ENCODE measurements at places on chromosomes 4 and X. TPM values are rescaled to one million over a fixed set of nuclear protein-coding genes. Genes with fewer than 3 reads are reported as not detected.

DNA sequence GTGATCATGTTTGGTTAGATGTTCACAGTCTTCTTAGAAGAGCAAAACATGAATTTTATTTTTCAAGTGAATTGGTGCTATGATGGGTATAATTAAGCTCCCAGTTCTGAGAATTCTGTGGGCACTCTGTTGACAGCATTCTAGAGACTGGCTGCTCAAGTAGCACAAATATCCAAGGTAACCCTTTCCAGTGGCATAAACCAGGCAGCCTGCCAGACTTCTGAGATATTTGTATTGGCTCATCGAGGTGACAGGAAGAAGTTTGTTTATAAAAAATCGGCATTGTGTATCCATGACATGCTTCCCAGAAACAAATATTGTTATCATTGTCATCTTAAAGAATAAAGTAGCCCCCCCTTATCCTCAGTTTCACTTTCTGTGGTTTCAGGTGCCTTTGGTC, 28.3 kb downstream of the LANCL3 start:
- H3K36me3 ChIP-seq, result no peaks in the 10 kb centered on the region
- H3K27ac ChIP-seq, result no peak overlapping the region
- no peaks in the 10 kb centered on the region for H3K4me1 ChIP-seq
- H3K4me3 ChIP-seq, result no peak overlapping the region

DNA sequence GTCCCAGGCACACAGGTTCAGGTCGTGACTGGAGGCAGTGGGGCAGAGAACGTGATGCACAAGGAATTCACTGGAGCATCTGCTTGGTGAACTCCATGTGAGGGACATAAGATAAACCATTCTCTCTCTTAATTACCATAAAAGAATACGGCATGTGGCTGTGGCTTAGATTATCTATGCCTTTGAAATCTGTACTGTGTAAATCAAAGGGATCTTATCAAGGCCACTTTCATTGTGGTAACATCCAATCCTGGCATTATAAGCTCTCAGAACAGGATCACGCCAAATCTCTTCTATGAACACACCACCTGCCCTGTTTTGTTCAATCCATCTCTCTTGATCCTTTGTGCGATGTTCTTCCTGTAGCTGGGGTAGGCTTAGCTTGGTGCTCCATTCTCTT, 192.3 kb downstream of the SPATA18 start:
- peaks cover 43% of the 10 kb centered on the region for H3K4me1 ChIP-seq
- no peak overlapping the region for H3K4me3 ChIP-seq
- H3K27me3 ChIP-seq, result no peaks in the 10 kb centered on the region
- DNase-seq, result no peak
- H3K27ac ChIP-seq, result no peak overlapping the region

GRCh38 chr4:94856030-94856429, 98.3 kb downstream of the BMPR1B start:
- no peak for DNase-seq
- no peaks in the 10 kb centered on the region for H3K27me3 ChIP-seq
- H3K27ac ChIP-seq, result no peak overlapping the region
- no peaks in the 10 kb centered on the region for H3K4me1 ChIP-seq

- peaks cover 77% of the 10 kb centered on the region for H3K4me1 ChIP-seq
- H3K4me3 ChIP-seq, result peak overlapping the region; percentile 75
- no peaks in the 10 kb centered on the region for H3K36me3 ChIP-seq
- H3K27ac ChIP-seq, result peak overlapping the region; percentile 93
- DNase-seq, result peak; percentile 8
Observed at GRCh38 chr4:3464911-3465697, 2.0 kb downstream of the DOK7 start.

- no peaks in the 10 kb centered on the region for H3K4me1 ChIP-seq
- H3K36me3 ChIP-seq, result no peaks in the 10 kb centered on the region
- H3K27me3 ChIP-seq, result no peaks in the 10 kb centered on the region
- DNase-seq, result no peak
Observed at GRCh38 chr4:187124331-187124730, 400.7 kb upstream of the FAT1 start.

GRCh38 chrX:41970419-41970818, 47.1 kb upstream of the CASK start:
- no peak overlapping the region for H3K27ac ChIP-seq
- DNase-seq, result no peak
- H3K36me3 ChIP-seq, result no peaks in the 10 kb centered on the region
- no peak overlapping the region for H3K4me3 ChIP-seq

GRCh38 chrX:129529685-129530281, 6.5 kb upstream of the SMARCA1 start:
- no peak for DNase-seq
- no peak overlapping the region for H3K4me3 ChIP-seq
- H3K27me3 ChIP-seq, result no peaks in the 10 kb centered on the region
- H3K36me3 ChIP-seq, result no peaks in the 10 kb centered on the region
- H3K4me1 ChIP-seq, result no peaks in the 10 kb centered on the region
- no peak overlapping the region for H3K27ac ChIP-seq

- H3K4me3 ChIP-seq, result peak overlapping the region; percentile 81
- no peaks in the 10 kb centered on the region for H3K36me3 ChIP-seq
- peaks cover 40% of the 10 kb centered on the region for H3K27me3 ChIP-seq
- peaks cover 40% of the 10 kb centered on the region for H3K4me1 ChIP-seq
Observed at GRCh38 chr4:24472161-24472510, 112.2 kb downstream of the DHX15 start.

- H3K36me3 ChIP-seq, result no peaks in the 10 kb centered on the region
- H3K4me1 ChIP-seq, result peaks cover 9% of the 10 kb centered on the region
- peak overlapping the region; percentile 65 for H3K27ac ChIP-seq
- no peak for DNase-seq
Observed at GRCh38 chrX:16785247-16786138, 773 bp upstream of the TXLNG start.

DNA sequence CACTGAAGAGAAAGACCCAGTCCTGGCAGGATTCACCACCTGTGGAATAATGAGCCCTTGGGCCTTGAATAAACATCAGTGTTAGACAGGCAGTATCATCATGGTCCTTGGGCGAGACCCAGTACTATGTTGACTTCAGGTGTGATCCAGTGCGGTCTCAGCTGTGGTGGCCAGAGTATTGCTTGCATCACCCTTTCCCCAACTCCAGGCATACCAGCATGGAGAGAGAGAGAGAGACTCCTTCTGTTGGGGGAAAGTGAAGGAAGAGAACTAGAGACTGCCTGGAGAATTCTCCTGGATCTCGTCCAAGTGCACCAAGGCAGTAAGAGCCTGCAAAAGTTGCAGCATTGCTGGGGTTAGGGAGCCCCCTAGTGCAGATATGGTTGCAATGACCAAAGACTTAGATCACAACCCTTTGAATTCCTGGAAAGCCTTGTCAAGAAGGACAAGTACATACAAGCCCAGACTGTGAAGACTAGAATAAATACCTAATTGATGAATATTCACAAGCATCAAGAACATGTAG, 61.1 kb upstream of the VAMP7 start:
- no peaks in the 10 kb centered on the region for H3K27me3 ChIP-seq
- peak; percentile 46 for DNase-seq
- no peaks in the 10 kb centered on the region for H3K36me3 ChIP-seq
- no peak overlapping the region for H3K4me3 ChIP-seq
- no peaks in the 10 kb centered on the region for H3K4me1 ChIP-seq
- no peak overlapping the region for H3K27ac ChIP-seq

DNA sequence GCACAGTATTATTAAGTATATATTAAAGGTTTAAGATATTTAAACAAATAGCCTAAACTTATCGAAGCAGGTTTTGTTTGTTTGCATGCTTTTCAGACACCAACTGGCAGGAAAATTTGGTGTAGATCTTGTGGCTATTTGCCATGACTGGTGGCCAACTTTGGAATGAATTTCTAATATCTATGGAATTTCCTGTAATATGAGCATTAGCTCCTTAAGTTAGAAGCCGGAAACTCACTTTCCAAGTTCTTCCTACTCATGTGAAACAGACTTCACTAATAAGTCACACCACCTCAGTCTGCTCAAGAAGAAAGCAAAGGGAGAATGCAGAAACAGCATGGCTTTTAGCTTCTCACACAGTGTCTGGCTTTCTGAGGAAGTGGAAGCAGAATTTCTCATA, 563.9 kb downstream of the GRXCR1 start:
- H3K27me3 ChIP-seq, result no peaks in the 10 kb centered on the region
- no peak overlapping the region for H3K27ac ChIP-seq
- H3K4me3 ChIP-seq, result no peak overlapping the region
- no peaks in the 10 kb centered on the region for H3K4me1 ChIP-seq

GRCh38 chrX:109261279-109261678, 220.6 kb downstream of the GUCY2F start:
- no peaks in the 10 kb centered on the region for H3K27me3 ChIP-seq
- H3K4me3 ChIP-seq, result no peak overlapping the region
- no peaks in the 10 kb centered on the region for H3K36me3 ChIP-seq
- DNase-seq, result no peak
- no peaks in the 10 kb centered on the region for H3K4me1 ChIP-seq

DNA sequence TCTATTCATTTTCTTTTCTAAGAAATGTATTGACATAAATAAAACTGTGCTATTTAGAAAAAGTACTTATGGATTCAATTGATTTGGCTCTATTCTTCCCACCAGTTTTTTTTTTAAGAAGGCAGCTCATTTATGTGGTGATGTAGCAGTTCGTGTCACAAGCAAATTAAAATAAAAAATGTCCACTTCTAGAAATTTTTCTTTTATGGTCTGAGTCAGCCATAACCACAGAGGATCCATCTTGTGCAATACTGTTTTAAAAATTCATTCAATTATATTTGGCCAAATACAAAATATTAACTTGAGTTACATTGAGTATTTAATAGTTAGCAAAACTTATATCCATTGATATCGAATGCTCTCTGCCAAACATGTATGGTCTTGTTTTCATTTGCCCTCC, 207.9 kb upstream of the FAT1 start:
- peaks cover 4% of the 10 kb centered on the region for H3K4me1 ChIP-seq
- H3K36me3 ChIP-seq, result no peaks in the 10 kb centered on the region

- no peak for DNase-seq
- H3K27me3 ChIP-seq, result no peaks in the 10 kb centered on the region
- no peaks in the 10 kb centered on the region for H3K4me1 ChIP-seq
- no peak overlapping the region for H3K4me3 ChIP-seq
- no peaks in the 10 kb centered on the region for H3K36me3 ChIP-seq
Observed at GRCh38 chrX:101220662-101221260, 1.2 kb downstream of the DRP2 start.

GRCh38 chrX:38318606-38319005, 8.7 kb downstream of the RPGR start:
- H3K4me1 ChIP-seq, result no peaks in the 10 kb centered on the region
- no peak overlapping the region for H3K27ac ChIP-seq
- no peak for DNase-seq
- H3K27me3 ChIP-seq, result no peaks in the 10 kb centered on the region

DNA sequence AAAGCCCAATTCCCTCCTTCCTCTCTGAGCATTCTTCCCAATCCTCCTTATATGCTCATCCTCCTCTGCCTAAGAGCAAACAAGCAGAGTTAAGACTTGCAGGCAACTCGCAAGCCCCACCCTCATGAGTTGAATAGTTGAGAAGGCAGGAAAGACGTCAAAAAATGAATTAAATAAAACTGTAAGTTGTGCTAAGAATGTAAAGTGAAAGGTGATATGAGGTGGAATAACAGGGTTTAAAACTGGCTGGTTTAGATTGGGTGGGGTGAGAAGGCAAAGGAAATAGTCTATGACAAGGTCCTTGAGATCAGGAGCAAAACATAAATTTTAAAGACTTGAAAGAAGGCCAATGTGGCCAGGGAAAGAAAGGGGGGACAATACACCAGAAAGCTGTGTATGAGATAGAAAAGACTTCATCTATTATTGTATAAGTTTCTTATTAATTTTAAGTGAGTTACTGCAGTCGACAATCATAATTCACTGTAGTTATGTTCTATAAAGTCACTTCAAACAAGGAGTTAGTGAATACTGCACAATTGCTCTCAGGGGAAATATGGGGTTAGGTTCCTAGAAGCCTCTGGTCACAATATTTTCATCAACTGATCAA, 124.9 kb downstream of the RELL1 start:
- H3K27ac ChIP-seq, result no peak overlapping the region
- H3K27me3 ChIP-seq, result no peaks in the 10 kb centered on the region
- no peak overlapping the region for H3K4me3 ChIP-seq
- no peaks in the 10 kb centered on the region for H3K4me1 ChIP-seq

- DNase-seq, result peak; percentile 22
- H3K4me1 ChIP-seq, result peaks cover 25% of the 10 kb centered on the region
- no peaks in the 10 kb centered on the region for H3K27me3 ChIP-seq
- H3K27ac ChIP-seq, result peak overlapping the region; percentile 95
Observed at GRCh38 chrX:136768469-136769084, 12.2 kb downstream of the ARHGEF6 start.

DNA sequence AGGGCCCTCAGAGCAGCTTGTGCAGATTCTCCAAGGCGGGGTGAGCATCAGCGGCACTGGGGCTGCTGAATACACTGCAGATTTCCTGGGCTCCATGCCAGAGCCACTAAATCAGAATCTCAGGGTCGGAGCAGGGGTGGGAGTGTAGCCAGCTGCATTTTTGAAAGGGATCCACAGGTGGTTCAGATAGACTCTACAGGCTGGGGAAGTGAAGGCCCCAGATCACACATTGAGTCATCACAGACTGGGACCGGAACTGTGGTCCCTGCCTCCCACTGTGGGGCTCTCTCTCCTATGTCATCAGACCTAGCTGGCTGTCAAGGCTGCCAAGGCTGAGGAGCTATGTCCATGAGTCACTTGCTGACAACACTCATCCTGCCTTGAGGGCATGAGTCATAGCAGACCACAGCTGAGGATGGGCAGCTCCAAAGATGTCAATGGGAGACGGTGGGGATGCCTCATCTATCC, 162.3 kb upstream of the MAMLD1 start:
- H3K4me1 ChIP-seq, result no peaks in the 10 kb centered on the region
- no peak overlapping the region for H3K27ac ChIP-seq
- no peak for DNase-seq
- no peak overlapping the region for H3K4me3 ChIP-seq

GRCh38 chr4:38080061-38080974, 120.1 kb downstream of the PTTG2 start:
- DNase-seq, result no peak
- peaks cover 7% of the 10 kb centered on the region for H3K36me3 ChIP-seq
- H3K27me3 ChIP-seq, result no peaks in the 10 kb centered on the region

DNA sequence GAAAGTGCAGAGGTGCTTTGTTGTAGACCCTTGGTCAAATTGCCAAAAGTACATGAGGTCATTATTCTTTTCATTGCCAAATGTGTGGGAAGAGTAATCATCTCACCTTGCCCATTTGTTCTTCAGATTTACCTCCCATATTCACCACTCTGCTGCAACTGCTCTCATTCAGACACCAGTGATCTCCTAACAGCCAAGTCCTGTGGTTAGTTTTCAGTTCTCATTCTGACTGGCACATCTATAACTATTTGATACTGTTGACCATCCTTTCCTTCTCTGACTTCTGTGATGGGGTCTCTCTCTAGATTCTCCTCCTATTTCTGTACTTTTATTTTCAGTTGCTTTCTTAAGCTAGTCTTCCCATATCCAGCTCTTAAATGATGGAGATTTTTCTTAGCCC, 39.8 kb downstream of the GRIA3 start:
- peaks cover 7% of the 10 kb centered on the region for H3K4me1 ChIP-seq
- DNase-seq, result no peak
- no peak overlapping the region for H3K27ac ChIP-seq
- H3K36me3 ChIP-seq, result no peaks in the 10 kb centered on the region

Gene TMEM35A
- total RNA-seq, result not detected

Gene FAM9C
- not detected for total RNA-seq

Gene HMX1
- total RNA-seq, result not detected

Gene LDOC1
- total RNA-seq, result 2.9 TPM

Gene MAP7D2
- 0.44 TPM for total RNA-seq

Gene MAGEA9B
- not detected for total RNA-seq

Gene ARMCX1
- 32.7 TPM for total RNA-seq

Gene ELF4
- total RNA-seq, result 2.2 TPM

Gene DGAT2L6
- total RNA-seq, result not detected

Gene MUC7
- not detected for total RNA-seq

Gene VGLL1
- not detected for total RNA-seq

Gene GAK
- 25.1 TPM for total RNA-seq

Gene TMEM31
- total RNA-seq, result not detected

Gene CYTL1
- total RNA-seq, result 0.47 TPM

Gene PRDM5
- 12.2 TPM for total RNA-seq

Gene SRPX2
- total RNA-seq, result 7.5 TPM

Data from left ventricle myocardium inferior (tissue), 1 donor.